Stimulated activated naive CD4-positive, alpha-beta T cell (primary cell): ENCODE measurements at places on chromosomes 12 and 14.
A peak's percentile ranks its signal among the peaks of the same experiment; 100 is the strongest.

GRCh38 chr14:64906022-64906421, 8.2 kb upstream of the CHURC1 start:
- DNase-seq: no peak

- no peak for DNase-seq
These were observed 47.1 kb downstream of the GIT2 start for GRCh38 chr12:109949089-109949488.

DNA sequence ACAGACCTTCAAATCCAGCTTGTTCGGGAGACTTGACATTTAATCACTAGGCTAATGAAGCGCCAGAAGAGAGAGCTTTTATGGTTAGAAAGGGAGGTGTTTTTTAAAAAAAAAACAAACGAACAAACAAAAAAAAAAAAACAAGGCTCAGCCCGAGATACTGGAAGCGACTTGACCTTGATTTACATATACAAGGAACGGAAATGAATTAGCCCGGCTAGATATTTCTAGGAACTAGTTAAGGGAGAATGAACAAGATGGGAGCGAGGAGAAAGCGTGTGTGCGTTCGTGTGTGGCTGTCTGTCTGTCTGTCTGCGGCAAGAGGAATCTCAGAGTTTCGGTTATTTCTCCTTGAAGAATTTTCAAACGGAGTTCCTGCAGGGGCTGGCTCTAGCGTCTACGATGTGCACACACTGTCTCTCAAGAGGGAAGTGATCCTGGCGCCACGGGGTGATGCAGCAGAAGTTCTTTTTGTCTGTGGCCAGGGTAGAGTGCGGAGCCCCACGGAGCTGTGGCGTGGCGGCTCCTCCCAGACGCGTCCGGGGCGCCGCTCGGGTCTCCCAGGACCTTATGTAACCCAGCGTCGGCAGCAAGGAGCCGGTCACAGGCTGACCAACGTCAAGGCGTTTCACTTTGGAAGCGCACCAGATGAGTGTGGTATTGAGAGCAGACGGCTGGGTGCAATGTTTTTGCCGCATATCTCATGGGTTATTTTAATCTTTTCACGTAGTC, 18.8 kb downstream of the SOCS2 start:
- peak; percentile 32 for DNase-seq

- no peak for DNase-seq
These were observed 235.5 kb downstream of the PAWR start for GRCh38 chr12:79455286-79455685.

GRCh38 chr12:117313926-117314325, 47.5 kb downstream of the NOS1 start:
- DNase-seq: no peak

- no peak for DNase-seq
These were observed 130.5 kb upstream of the CRY1 start for GRCh38 chr12:107223821-107224220.

- DNase-seq: no peak
These were observed 203.3 kb upstream of the LRFN5 start for GRCh38 chr14:41403360-41403759.

GRCh38 chr14:52553671-52554575, 1.3 kb downstream of the GPR137C start:
- DNase-seq: peak; percentile 83

DNA sequence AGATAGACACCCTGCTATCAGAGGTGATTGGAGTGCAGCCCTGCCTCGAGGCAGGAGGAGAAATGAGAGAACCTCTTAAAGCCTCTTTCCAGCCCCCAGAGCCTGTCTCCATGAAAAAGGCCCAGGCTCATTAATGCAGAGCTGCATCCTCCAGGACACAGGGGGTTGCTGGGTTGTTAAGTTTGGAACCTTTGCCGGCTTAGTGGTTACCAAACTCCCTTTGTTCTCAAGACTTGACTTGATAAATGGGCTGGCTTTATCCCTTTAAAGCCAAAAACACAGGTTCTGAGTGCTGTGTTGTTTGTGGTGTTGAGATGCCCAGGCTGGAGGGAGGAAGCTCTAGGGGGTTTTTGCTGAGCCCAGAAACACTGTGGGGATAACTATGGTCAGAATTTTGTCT, 71.0 kb downstream of the DAD1 start:
- DNase-seq: no peak

DNA sequence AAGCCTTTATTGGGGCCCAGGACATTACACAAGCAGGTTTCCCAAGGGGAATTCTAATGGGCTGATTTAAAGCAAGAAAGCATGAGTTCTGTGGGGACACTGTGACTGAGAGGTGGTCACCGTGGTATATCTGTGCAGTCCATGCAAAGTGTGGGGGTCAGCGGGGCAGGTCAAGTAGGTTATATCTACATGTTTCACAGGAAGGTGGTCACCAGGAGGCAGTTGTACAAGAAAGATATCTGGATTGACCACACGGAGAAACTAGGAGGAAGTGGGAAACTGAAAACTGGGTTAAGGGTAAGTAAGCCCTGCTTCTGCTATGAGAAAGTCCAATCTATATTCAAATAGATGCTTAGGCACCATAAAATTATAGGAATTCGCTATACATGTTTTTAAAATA, 77.8 kb upstream of the CNOT2 start:
- DNase-seq: no peak

GRCh38 chr14:61227884-61228591, 53.1 kb downstream of the TMEM30B start:
- DNase-seq: no peak

- DNase-seq: no peak
These were observed 16.4 kb downstream of the PLCZ1 start for GRCh38 chr12:18721452-18721851.

DNA sequence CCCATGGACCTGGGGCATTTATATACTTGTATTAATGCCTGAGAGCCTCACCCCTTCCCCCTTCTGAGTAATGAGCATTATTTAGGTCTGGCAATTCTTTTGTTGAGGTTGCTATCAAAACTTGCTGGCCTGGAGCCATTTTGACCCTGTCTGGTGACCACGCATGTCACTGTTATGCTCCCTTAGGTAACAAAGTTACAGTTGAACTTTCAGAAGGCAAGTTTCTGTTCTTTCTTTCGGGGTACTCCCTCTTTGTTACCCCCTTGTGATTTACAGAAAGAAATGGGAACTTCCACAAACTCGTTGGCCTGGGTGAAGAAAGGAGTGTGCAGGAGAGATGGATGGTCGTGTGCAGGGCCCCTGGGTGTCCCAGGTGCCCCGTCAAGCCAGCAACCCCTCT, 305.4 kb downstream of the DPF3 start:
- DNase-seq: no peak
